ENCODE measurements at places on chromosomes 6 and 20. TPM values are rescaled to one million over a fixed set of nuclear protein-coding genes. Genes with fewer than 3 reads are reported as not detected.

DNA sequence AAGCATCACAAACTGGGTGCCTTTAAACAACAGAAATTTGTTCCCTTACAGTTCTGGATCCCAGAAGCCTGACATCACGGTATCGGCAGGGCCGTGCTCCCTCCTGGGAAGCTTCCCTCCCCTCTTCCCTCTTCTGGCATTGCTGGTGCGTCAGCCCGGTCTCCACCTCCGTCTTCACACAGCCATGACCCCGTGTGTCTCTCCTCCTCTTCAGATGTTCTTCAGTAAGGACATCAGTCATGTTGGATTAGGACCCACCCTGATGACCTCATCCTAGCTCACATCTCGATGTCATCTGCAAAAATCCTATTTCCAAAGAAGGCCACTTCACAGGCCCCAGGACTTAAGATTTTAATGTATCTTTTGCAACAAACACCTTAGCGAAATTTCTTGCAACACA lies 38.4 kb upstream of the TBXT start:
- no peak for DNase-seq

The TNXB gene
- total RNA-seq, result 39.5 TPM

DNA sequence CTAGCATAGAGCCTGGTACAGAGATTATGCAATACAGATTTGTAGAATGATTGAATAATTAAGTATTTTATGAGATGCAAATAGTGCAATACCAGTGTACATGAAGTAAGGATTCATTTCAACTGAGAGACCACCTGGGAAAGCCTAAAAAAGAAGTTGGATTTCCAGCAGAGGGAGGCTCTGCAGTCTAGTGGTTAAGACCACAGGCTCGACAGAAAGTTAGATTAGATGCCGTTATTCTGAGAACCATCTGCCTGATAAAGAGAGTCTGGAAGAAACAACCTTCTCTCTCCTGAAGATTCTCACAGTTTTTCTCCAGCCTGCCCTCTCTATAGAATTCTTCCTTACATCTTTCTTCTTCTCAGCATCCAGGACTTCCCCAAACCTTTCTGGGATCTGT lies 13.6 kb upstream of the TNFRSF21 start:
- DNase-seq, result no peak

- no peak for DNase-seq
Measured at GRCh38 chr20:38076548-38076947, 43.0 kb downstream of the RPRD1B start.

DNA sequence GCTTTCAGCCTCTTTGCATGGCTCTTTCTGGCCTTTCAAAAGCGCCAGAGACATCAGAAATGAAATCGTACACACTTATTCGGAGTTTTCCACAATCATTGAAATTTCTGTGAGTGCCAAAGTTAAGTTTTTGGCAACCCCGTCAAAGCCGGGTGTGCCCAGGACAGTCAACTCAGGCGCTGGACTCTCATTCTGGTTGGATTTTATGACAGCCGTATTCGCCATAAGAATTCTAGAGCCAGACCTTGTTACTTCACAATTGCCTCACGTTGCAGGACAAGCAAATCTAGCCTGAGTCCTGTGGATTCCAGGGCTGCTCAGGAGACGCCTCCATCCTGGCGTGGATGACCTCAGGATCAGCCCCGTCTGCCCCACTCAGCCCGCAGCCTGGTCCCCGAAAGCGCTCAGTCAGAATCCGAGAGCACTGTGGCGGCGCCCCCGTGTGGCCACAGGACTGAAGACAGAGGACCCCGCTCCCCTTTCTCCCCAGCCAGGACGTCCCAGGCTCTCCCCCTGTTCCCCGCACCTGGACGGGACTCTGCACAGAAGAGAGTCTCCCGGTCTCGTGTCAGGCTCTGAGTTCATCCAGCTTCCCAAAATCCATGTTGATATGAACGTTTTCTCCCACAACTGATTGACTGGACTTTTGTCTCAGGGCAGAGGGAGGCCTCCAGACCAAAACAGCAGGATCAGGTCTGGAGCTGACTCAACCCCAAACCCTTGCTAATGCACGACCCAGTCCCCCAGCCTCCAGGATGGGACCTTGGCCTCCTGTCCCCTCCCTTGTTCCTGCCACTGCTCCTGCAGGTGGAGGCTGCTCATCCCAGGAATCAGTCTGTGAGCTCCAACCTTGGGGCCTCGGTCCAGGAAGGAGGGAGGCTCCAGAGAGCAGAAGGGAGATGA lies 38.2 kb downstream of the MICA start:
- DNase-seq, result peak; percentile 51

The PI3 gene
- not detected for total RNA-seq

DNA sequence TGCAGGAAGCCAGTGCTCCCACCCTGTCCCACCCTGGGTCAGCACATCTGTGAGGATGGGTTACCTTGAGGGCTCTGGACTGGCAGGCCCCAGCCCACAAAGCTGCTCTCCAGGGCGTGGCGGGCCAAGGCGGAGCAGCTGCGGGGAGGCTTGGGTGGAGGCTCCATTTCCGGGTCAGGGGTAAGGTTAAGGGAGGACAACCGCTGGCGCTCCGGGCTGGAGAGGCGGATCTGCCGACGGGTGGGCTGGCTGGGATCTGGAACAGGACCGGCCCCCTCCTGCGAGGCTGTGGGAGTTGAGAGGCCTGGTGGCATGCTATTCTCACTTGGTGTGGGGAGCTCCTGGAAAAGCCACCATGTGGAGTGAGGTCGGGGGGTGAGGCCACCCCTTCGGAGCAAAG lies 5.5 kb downstream of the SMPD2 start:
- DNase-seq, result no peak

The CASS4 gene
- total RNA-seq, result 1.4 TPM

GRCh38 chr6:136163260-136163659 lies 86.9 kb downstream of the MTFR2 start:
- DNase-seq, result no peak

DNA sequence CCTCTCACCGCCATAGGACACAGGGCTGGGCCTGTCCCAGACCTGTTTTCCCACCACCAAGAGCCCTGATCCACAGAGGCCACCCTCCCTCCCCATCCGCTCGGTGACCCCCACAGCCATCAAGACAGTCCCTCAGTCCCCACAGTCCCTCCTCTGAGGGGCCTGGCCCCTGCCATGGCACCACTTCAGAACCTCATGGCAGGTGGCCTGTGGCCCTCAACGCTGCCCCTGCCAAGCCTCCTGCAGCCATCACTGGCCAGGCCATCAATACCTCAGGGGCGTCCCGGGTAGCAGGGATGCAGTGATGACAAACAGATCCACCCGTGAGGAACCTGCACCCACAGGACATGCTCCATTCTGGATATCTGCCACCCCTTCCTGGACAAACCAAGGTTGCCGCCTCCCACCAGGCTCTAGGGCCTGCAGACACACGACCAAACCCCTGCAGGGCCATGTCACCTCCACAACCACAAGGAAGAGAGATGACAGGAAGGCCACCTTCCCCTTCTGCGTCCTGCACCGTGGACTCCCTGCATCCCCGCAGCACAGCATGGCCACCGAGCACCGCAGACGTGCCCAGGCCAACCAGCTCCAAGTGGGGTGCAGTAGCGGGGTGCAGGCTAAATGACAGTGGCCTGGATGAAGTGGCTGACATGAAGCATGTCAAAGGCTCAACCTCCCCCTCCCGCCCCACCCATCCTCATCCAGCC lies 14.0 kb downstream of the TAF4 start:
- no peak for DNase-seq

- peak; percentile 18 for DNase-seq
Measured at GRCh38 chr6:168362276-168362990, 42.9 kb upstream of the DACT2 start.

GRCh38 chr6:92989656-92990055 lies 429.7 kb downstream of the EPHA7 start:
- no peak for DNase-seq

GRCh38 chr6:82493467-82493866 lies 129.8 kb downstream of the TPBG start:
- DNase-seq, result no peak

The TCF21 gene
- not detected for total RNA-seq

- DNase-seq, result no peak
Measured at GRCh38 chr6:28251661-28252008, 434 bp downstream of the ZKSCAN4 start.

DNA sequence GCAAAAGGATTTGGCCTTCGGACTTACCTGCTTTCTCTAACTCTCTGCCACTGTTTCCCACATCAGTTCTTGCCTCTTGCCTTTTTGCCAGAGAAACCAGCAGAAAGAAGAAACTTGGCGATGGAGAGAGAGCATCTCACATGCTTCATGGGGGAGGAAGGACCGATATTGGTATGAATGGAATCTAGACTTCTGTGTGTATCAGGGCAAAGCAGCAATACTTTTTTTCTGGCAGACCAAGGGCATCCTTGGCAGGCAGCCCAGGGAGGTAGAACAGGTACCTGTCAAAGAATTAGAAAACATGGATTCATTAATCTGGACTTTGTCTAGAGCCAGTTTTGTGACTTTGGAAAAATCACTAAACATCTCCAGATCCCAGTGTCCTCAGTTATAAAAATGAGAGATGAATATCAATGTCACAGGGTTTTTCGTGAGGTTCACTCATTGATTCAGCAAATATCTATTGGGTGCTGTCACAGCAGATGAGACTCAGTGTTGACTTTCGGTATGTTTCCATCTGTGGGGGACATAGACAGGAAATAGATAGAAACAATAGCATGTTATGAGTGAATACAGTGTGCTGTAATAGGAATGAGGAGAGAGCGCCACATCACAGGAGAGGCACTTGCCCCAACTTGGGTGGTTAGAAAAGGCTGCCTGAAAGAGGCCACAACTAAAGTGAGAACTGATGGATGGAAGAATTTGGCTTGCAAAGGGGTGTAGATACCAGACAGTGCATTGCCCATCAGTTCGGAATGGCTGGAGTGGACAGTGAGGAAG lies 114.1 kb downstream of the CD83 start:
- no peak for DNase-seq

DNA sequence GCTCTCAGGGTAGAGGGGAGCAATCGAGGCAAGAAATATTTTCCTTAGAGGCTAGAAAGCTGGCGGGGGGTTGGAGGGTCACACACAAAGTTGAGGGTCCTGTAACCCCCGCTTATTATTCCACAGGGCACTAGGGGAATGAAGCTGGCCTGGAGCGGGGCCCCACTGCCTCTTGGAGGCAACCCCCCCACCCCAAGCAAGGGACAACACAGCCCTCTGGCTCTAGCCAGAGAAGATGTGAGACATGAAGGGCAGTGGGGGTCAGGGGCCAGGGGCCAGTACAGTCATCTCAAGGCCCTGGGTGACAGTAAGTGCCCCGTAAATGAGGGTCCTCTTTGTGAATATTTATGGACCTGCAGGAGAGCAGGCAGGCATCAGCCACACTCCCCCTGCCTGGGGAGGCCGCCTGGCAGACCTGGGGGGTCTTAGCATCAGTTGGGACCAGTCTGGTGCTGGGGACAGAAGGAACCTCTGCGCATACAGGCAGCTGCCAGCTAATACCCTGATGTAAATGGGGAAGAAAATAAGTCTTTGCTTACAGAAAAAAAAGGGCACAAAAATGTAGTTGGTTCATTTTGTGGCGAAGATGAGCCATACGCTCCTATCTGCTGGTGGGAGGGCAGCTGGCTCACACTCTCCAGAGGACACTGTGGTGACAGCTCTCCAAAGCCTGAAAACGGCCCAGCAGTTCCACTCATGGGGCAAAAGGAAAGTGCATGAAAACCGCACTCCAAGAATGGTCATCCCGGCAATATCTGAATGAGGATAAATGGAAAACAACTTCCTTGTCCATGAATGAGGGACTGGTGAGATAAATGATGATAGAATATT lies 21.9 kb downstream of the SPATA2 start:
- DNase-seq, result no peak

The HTR1B gene
- total RNA-seq, result 3.6 TPM

The VSTM2L gene
- 134 TPM for total RNA-seq

The VNN1 gene
- not detected for total RNA-seq

The RIMS4 gene
- total RNA-seq, result 44.8 TPM

DNA sequence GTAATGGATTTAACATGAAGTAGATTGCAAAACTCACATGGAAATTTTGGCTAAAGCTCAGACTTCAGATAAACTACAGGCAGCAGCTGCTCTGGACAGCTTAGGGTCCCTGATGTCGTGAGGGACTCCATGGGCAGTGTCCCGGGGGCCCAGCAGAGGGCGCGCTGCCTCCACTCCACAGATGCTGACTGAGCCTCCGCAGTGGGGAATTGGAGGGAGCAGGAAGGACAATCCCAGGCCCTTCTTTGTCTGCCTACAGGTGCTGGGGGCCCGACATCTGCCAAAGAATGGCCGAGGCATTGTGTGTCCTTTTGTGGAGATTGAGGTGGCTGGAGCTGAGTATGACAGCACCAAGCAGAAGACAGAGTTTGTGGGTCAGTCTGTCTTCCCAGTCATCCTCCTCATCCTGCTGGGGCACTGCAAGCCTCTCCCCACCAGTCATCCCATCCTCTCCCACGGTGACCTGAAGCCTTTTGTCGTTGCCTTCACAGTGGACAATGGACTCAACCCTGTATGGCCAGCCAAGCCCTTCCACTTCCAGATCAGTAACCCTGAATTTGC lies 35.9 kb downstream of the PLCG1 start:
- peak; percentile 89 for DNase-seq

- DNase-seq, result no peak
Measured at GRCh38 chr20:1334370-1334731, 5.4 kb upstream of the SDCBP2 start.

The COX7A2 gene
- 348 TPM for total RNA-seq

- no peak for DNase-seq
Measured at GRCh38 chr20:2173186-2173585, 71.6 kb downstream of the STK35 start.

The TRIM40 gene
- not detected for total RNA-seq

The UBE3D gene
- 17.6 TPM for total RNA-seq

DNA sequence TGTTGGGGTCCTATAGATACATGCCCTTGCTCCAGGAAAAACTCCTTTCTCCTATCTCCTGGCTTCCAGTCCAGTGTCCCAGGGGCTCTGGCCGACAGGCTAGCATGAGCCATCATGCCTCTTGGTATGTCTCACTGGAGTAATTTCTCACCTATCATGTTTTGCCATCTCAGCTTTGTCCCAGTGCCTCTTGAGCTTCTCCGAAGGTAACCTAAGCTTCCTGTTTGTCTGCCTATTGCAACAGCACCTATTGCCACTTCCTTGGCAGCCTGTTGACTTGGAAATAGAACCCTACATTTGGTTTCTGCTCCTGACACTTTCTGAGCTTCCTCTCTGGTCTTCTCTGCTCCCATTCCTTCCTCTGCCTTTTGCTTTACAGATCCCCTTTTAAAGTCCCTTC lies 197.7 kb downstream of the KCNQ5 start:
- no peak for DNase-seq

The FAM229B gene
- 81.3 TPM for total RNA-seq

The COL21A1 gene
- total RNA-seq, result 8.5 TPM

- DNase-seq, result no peak
Measured at GRCh38 chr20:969868-970267, 32.2 kb downstream of the RSPO4 start.

The PRL gene
- not detected for total RNA-seq
